CD8-positive, alpha-beta T cell (primary cell): ENCODE measurements at places on chromosomes 4 and X. TPM values are rescaled to one million over a fixed set of nuclear protein-coding genes. Genes with fewer than 3 reads are reported as not detected.

DNA sequence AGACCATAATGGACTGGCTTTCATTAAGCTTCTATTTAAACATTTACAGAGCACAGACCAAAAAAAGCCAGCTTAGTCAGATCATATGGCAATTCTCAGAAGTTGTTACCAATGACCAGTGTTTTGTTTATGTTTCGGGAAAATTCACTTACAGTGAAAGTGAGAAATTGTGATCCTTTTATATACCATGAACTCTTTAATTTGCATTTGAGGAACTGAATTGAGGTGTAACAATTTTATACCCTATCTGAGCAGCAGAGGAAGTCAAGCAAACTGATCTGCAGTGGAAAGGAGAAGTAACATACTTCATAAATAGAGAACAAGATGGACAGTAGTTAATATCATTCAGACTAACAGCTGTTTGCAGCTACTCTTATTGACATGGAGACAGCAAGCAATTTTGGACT, 97.1 kb downstream of the TMA16 start:
- no peak for DNase-seq

DNA sequence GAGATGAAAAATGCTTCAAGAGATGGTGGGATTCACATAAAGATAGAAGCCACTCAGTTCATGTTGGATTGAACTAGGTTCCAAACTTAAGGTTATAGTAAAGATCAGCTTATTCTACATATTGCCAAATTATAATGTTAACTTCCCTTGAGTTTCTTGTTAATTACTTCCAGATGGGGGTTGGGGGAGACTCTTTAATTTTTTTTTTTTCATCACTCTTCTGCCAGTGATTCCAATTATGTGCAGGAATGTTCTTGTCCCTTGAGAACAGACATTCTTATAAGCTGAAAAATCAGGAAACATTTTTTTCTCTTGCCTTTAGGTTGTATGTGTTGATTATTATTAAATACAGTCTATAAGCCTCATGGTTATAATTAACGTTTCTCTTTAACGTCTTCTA, 30.0 kb downstream of the MND1 start:
- no peak for DNase-seq

- no peak for DNase-seq
Observed at GRCh38 chr4:156606554-156607477, 364.8 kb downstream of the PDGFC start.

- no peak for DNase-seq
Observed at GRCh38 chr4:159153669-159154068, 50.8 kb downstream of the RAPGEF2 start.

GRCh38 chr4:169151671-169152070, 119.1 kb downstream of the SH3RF1 start:
- DNase-seq = no peak

DNA sequence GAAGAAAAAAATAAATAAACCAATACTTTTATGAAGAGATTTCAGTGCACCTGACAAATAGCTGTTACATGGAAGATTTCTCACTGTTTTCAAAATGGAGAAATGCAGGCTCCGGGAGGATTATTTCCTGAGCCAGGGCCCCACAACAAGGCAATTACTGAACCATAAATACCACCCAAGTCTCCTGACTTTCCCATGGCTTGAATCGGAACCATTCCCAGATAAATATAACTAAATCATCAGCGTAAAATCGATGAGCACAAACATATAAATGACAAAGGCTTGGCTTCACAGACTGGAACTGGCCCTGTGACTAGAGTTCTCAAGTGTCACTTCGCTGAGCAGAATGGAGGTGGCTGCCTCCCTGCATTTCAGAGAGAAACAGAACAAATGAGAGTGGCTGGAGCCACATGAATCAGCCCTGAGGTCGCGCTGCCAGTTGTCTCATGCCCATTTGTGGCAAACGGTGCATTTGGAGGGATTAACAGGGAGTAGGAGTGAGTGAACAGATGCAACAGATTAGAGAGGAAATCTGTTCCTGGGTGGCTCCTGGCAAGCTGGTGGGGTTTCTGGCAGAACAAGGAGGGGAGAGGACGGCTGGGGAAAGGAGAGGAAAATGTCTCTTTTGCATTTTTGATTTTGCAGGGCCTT, 57.3 kb upstream of the STIM2 start:
- no peak for DNase-seq

- DNase-seq = no peak
Observed at GRCh38 chrX:134746410-134746785, 88.1 kb upstream of the PLAC1 start.

DNA sequence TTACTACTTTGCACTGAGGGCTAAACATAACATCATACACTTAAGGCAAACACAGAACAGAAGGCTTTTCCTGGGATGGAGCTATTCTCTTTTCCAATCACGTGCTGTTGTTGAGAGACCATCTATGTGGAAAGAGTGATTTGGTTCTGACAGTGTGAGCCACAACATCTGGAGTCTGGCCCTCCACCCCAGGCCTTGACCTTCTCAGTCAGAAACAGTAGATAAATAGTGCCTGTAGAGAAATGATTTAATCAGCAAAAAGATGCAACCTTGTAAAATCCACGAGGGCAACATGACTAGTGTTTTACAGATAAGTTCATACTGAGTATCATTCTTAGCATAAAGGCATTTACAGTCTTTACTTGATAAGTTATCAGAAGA, 10.8 kb upstream of the SFRP2 start:
- DNase-seq = no peak

GRCh38 chrX:119899125-119899524, 3.4 kb downstream of the AKAP14 start:
- no peak for DNase-seq

DNA sequence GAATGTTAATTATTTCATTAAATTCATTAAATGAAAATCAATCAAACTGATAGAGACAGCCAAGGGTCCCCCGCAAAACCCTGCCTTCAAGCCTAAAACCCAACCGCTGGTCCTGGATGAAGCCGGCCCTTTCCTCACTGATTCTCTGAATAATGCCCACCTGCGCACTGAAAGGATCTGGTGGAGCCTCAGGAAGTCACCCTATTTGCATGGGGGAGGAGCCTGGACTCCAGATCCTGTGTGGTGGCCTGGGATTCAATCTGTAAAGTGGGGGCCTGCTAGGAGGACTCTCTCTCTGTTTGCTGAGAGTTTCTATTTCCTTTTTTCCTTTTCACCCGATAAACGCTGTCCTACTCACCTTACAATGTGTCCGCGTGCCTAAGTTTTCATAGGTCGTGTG, 97.9 kb upstream of the ADAMTS3 start:
- DNase-seq = no peak

DNA sequence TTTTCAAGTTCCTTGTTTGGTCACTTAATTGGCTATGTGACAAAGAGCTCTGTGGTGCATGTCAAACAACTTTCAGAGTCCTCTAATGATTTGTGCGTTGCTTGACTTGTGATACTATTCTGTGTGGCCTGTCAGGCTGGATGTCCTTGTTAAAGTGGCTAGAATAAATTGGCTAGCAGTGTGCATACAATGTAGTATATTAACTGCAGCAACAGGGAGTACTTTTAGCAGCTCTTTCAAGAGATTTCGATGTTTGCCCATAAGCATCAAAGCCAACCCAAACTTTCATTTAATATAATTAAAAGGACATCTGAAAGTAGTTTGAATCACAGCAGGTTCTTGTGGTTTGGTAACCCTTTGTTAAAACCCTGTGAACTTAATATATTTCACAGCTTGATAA, 718.9 kb downstream of the ADGRL3 start:
- no peak for DNase-seq

DNA sequence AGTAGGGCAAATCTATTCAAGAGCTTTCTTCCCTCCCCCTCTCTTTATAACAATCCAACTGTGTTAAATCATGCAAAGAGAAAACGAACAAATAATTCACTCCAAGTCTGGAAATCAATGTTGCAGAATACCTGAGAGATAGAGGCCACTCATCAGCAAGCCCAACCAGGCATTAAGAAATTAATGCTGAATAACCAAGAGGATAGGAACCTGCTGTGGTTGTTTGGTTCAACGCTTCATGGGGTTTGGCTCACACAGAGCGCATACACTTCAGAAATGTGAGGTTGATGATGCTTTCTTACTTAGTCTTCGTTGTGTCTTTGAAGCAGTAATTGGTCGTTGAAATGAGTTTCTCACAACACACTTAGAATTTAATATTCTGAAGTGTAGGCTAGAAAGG, 1540.0 kb upstream of the PABPC4L start:
- no peak for DNase-seq

DNA sequence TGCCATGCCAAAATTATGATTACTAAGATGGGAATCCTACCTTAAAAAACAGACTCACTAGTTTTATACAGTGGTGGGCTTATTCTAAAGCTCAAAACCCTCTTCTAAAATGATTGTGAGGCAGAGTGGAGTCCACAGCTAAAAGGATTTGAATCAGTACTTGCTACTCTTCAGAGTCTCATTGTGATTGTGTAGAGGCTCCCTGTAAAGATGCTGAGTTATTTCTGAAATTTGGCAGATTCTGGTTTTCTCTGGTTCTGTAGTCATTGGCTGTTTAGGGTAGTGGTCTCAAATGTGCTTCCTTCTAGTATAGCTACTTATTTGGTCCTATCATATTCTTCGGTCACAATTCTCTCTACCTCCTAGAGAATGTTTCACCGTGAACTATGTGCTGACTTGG, 104.1 kb downstream of the FBXW7 start:
- no peak for DNase-seq

DNA sequence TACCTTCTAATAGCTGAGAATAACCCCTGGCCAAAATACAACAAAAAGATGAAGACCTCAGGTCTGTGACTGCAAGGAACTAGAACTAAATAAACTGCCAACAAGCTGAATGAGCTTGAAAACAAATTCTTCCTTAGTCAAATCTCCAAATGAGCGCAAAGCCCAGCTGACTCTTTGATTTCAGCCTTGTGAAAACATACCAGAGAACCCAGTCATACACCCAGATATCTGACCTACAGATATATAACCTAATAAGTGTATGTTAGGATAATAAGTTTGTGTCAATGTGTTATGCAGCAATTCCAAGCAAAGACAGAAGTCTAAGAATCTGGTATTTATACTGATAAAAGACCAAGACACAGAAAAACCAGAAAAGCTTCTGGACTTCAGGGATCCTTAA, 38.0 kb upstream of the ADGRL3 start:
- no peak for DNase-seq

DNA sequence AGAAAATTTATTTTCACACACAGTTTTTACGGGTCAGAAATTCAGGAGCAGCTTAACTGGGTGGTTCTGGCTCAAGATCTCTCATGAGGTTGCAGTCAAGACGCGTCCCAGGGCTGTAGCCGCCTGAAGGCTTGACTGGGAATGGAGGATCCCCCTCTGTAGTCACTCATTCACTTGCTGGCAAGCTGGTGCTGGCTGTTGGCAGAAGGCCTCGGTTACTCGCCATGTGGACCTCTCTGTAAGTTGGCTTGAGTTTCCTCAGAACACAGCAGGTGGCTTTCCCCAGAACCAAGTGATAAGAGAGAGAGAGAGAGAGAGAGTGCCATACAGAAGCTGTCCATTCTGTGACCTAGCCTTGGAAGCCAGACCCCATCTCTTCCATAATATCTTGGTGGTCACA, 132.8 kb downstream of the DCLK2 start:
- DNase-seq = no peak

GRCh38 chr4:52996261-52997131, 134.4 kb downstream of the RASL11B start:
- DNase-seq = no peak

DNA sequence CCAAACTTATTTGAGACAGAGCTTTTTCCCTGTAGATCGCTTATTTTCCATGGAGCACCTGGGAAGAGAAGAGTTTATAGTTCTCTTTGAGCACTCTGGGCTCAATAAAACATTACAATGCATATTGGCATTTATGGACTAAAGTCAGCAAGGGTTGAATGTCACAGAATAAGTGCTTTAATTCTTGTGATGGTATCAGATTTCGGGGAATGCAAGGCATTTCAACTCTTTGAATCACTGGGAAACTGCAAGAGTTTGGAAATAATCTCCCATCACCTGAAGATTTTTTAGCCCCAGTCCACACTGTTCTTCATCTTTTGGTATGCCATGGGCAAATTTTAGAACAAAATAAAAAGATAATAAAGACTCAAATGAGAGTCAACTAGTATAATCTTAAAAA, 111.5 kb upstream of the WDFY3 start:
- DNase-seq = no peak

The SHROOM3 gene
- total RNA-seq = not detected

The DEFB131A gene
- not detected for total RNA-seq

The ADGRG2 gene
- total RNA-seq = not detected

The GAGE12J gene
- not detected for total RNA-seq

The UGT2B10 gene
- total RNA-seq = not detected

The GAGE12F gene
- total RNA-seq = not detected

The ATP1B4 gene
- not detected for total RNA-seq
